ENCODE measurements at places on chromosomes 16 and 17.

GRCh38 chr16:81723098-81723723, 55.9 kb upstream of the PLCG2 start:
- peak; percentile 57 for DNase-seq

GRCh38 chr16:30997725-30998711, 12.4 kb downstream of the STX1B start:
- no peak for DNase-seq

- DNase-seq, result no peak
Observed at GRCh38 chr16:84643674-84644073, 4.6 kb upstream of the KLHL36 start.

DNA sequence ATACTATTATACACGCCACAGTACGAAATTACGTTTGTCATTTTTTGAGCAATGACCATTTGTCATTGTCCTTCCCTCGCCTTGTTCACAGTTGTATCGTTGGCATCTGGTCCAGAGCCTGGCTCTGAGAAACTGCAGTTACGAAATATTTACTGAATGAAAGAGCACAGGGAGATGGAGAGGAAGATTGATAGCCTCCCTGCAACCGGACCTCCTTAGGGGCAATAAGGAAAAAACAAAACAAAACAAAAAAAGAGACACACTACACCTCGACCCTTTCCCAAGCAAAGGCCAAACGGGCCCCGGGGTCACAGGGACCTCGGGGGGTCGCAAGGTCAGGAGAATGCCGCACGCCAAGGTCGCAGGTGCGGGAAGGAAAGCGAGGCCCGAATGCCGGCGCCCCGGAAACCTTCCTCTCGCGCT, 857 bp downstream of the GOT2 start:
- no peak for DNase-seq

GRCh38 chr16:84742641-84743092, 42.9 kb downstream of the USP10 start:
- no peak for DNase-seq

- DNase-seq, result no peak
Observed at GRCh38 chr17:73343168-73343634, 31.4 kb upstream of the CDC42EP4 start.

DNA sequence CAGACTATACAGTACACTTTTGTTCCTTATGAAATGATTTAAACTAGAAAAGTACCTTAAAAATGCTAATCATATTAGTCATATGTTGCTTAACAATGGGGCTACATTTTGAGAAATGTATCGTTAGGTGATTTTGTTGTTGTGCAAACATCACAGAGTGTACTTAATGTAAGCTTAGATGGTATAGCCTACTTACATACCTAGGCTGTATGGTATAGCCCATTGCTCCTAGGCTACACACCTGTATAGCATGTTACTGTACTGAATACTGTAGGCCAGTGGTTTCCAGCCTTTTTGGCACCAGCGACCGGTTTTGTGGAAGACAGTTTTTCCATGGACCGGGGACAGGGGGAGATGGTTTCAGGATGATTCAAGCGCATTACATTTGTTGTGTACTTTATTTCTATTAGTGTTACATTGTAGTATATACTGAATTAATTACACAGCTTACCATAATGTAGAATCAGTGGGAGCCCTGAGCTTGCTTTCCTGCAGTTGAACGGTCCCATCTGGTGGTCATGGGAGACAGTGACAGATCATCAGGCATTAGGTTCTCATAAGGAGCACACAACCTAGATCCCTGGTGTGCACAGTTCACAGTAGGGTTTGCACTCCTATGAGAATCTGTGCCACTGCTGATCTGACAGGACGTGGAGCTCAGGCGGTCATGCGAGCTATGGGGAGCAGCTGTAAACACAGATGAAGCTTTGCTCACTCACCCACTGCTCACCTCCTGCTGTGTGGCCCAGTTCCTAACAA, 35.0 kb upstream of the MRC2 start:
- no peak for DNase-seq

DNA sequence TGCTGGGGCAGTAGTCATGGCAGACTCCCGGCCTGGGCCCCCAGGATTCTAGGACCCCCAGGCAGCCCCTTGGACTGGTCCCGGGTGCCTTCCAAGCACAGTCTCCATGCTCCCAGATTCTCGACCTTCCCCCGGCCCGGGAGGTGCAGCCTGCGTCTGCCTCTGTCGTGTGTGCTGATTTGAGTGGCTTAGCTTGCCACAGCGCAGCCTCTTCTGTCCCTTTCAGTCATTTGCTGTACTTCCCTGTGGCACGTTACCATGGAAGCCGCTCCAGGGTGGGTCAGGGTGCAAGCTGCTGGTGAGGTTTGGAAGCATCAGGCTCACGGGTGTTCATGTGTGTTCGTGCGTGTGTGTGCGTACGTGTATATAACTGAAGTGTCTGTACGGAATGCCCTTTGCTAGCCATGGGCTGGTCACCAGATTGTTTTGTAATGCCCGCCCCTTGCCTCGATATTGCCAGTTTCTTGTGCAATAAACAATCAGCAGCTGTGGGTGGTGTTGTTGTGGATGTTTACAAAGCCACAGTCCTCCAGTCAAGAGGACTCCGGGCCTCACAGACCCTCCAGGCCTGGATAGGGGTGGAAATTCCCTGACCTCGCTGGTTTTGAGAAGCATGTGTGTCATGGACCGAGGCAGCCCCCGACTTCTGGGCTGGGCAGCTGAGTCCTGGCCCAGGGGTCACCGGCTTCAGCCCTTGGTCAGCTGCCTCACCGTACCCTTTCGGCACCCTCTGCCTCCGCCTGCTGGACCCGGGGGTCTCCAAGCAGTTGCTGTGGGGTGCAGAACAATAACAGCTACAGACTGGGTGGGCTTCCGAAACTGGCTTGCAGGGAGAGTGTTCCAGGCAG, 9.7 kb upstream of the CLEC18A start:
- DNase-seq, result no peak

DNA sequence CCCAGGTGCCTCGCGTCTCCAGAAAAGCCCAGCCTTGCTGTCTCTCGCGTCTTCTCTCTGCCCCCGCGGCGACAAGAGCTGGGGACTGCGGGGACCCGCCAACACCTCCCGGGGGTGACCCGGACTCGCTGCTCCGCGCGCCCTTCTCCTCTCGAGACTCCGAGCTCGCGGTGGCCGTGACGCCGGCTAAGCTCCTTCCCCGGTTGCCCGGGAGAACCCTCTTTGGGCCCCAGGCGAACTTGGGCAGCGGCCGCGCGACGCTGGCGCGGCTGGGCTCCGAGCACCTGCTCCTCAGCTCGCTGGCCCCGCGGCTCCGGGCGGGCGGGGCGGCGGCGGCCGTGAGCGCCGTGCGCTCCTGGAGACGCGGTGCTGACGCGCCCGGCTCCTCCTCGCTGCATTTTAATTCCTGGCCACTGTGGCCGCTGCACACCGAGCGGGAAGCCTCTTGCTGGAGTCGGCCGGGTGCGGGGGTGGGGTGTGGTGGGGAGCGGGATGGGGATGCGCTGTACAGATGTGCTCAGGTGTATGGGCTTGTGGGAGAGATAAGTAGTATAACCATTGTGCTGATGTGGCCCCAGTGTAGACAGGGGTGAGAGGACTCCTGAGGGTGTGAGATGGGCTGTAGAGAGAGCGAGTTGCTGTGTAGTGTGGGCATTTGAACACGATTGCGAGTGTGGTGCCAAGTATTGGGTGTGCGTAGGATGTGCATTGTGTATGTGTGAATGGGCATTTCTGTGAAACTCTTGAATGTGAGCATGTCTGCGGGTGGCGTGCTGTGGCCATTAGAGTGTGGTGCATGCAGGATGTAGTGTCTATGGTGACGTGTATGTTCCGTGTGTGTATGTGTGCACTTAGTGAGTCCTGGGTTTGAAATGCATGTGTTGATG, at the start of gene ASIC2:
TSS of gene ASIC2 (minus strand) at position 315 of the 887 bp plus-strand sequence.
- no peak for DNase-seq

DNA sequence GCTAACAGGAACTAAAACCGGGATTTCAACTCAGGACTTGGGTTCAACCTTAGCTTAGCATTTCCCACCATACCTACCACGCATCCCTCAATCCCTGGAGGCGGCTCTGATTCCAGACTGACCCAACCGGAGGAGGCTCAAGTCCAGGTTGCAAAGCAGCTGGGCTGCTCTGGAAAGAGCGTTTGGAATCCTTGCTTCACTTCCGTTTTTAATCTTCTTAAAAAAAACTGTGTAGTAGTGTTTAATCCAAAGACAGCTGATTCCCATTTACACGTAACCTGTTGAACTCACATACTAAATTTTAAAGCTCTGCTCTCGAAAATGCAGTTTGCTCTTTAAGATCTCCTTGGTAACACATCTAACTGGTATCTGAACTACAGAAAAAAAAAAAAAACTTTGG, 50.0 kb downstream of the NXN start:
- no peak for DNase-seq

DNA sequence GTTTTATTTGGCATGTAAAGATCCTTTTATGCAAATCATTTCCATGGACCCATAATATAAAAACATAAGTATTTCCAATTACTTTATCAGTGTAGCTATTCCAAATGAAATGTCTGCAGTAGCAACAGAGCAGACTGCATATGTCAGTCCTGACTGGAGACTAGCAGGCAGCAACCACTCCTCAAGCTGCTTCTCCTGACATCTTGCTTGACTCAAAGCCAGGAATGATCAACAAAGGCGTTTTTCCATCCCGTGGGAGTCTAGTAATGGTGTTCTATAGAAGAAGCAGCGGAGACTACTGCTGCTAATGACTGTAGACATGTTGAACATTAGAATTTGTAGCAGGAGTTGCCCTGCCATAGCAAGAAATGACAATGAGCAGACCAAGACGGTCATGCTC, 73.2 kb upstream of the AKTIP start:
- DNase-seq, result no peak

- DNase-seq, result no peak
Observed at GRCh38 chr17:61551255-61551742, 39.7 kb downstream of the NACA2 start.

DNA sequence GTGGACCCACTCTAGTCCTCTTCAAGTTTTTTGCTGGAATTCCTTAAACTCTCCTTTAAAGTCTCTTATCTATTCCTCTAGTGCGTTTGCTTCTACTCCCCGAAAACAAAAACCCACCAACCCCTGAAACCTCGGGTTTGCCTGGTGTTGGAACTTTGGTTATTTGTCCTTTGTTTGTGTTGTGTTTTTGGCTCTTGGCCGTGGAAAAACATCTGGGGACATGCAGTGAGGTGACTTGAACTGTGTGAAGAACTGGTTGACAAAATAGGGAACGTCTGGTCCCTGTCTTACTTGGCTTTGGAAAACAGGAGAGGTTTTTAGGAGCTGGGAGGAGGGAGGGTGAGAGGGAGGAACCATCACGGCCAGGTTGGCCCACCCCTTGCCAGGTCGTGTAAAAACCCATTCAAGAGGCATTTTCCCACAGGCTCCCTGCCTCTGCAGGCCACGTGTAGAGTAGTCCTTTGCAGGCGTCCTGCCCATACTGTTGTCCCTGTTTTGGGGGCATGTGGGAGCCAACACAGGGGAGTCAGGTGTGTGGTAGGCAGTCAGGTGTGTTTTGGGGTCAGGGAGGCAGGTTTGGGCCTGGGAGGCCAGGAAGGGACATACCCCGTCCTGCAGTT, 169.3 kb downstream of the RAB11FIP4 start:
- DNase-seq, result no peak

GRCh38 chr16:51994597-51994996, 552.3 kb downstream of the TOX3 start:
- DNase-seq, result no peak

DNA sequence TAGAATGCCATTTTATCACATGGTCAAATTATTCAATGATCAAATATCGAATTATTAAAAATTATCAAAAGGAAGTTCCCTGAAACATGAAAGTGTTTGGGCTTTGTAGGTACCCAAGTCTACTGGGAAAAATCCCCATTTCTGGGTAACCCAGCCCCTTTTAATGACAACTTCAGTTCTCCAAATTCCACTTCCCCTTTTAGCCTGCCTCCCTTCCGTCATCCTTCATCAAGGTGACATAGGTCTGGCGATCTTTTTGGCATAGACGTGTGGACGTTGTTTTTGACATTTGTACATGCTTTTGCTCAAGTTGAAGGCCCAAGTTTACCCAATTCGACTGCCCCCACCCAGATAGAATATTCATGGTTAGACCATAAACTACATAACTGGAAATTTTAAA, 660.9 kb downstream of the MAF start:
- no peak for DNase-seq

GRCh38 chr17:55926276-55926990, 175.6 kb downstream of the PCTP start:
- DNase-seq, result no peak

DNA sequence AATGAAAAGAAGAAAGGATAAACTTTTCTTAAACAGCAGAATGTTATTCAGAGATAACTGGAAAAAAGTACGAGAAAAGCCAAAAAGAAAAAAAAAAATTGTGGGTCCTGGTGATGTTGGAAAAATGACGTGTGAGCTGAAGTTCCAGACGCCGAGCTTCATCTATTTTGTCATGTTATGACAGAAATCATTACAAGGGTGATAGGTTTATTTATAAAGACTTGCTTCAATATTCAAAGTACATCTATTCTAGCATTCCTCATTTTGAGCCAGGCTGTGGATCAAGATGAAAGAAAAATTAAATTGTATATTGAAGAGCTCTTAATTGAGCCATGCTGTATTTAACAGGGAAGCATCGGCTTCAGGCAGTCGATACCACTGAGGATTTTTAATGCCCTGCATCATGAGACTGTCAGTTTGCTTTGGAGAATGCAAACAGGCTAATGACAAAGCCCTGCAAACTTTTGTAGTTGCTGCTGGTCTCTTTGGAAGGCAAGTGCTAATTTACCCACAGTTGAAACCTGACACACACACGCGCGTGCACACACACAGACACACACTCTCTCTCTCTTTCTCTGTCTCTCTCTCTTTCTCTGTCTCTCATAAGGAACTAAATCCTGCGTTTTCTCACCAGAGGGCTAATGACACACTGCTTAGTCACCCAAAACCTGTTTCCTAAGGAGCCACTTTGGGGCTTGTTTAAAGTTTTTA, 110.7 kb downstream of the WWOX start:
- DNase-seq, result no peak

GRCh38 chr17:72249441-72249840, 128.6 kb downstream of the SOX9 start:
- DNase-seq, result no peak

GRCh38 chr17:49210158-49211029, at the start of the genes ABI3 and GNGT2:
Gene ABI3, plus strand, starts transcription at chr17:49210707. Its CDS starts 18 bp downstream, at chr17:49210725.
Gene GNGT2, minus strand, starts transcription at chr17:49210574. Its CDS starts 3,152 bp downstream, at chr17:49207422.
- DNase-seq, result peak; percentile 57

Measured in activated CD4-positive, alpha-beta T cell treated with anti-CD3 and anti-CD28 coated beads for 24 hours (primary cell).